ENCODE measurements at places on chromosomes 4 and X.
A peak's percentile ranks its signal among the peaks of the same experiment; 100 is the strongest.

- peak; percentile 83 for DNase-seq
Measured at GRCh38 chr4:76276813-76277212, 25.3 kb downstream of the FAM47E start.

DNA sequence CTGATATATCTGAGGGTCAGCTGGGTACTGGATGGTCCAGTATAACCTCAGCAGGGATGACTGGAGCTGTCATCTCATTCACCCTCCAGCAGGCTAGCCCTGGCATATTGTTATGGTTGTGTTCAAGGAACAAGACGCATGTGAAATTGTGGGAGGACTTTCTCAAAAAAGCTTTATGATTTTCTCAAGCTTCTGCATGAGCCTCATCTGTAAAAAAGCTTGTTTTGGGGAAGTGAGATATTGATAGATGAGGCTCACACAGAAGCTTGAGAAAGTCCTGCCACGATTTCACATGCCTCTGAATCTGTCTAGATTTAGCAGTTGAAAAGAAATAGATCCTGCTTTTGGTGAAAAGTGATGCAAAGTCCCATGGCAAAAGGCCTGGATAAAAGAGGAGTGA, 93.4 kb downstream of the SPCS3 start:
- no peak for DNase-seq

DNA sequence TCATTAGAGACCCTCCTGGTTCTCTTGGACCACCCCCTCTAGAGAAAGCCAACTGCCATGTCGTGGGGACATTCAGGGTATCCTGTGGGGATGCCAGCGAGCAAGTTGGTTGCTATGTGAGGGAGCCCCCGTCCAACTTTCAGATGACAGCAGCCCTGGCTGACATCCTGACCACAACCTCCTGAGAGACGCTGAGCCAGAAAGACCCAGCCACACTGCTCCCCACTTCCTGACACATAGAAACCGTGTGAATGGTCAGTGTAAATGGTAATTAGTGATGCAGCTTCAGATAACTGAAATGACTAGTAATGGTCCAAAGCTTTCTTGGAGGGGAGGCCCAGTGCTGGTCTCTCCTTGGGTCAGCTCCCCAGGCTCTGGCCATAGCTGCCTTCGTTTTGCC, 10.8 kb downstream of the CLCN4 start:
- peak; percentile 30 for DNase-seq

GRCh38 chr4:95761426-95761825, 78.5 kb upstream of the PDHA2 start:
- DNase-seq = peak; percentile 2

GRCh38 chr4:68228568-68228967, 16.9 kb downstream of the TMPRSS11B start:
- DNase-seq = no peak

GRCh38 chr4:88820698-88821415, 123.2 kb upstream of the NAP1L5 start:
- DNase-seq = no peak

GRCh38 chr4:106522839-106523238, 154.3 kb upstream of the GIMD1 start:
- no peak for DNase-seq

DNA sequence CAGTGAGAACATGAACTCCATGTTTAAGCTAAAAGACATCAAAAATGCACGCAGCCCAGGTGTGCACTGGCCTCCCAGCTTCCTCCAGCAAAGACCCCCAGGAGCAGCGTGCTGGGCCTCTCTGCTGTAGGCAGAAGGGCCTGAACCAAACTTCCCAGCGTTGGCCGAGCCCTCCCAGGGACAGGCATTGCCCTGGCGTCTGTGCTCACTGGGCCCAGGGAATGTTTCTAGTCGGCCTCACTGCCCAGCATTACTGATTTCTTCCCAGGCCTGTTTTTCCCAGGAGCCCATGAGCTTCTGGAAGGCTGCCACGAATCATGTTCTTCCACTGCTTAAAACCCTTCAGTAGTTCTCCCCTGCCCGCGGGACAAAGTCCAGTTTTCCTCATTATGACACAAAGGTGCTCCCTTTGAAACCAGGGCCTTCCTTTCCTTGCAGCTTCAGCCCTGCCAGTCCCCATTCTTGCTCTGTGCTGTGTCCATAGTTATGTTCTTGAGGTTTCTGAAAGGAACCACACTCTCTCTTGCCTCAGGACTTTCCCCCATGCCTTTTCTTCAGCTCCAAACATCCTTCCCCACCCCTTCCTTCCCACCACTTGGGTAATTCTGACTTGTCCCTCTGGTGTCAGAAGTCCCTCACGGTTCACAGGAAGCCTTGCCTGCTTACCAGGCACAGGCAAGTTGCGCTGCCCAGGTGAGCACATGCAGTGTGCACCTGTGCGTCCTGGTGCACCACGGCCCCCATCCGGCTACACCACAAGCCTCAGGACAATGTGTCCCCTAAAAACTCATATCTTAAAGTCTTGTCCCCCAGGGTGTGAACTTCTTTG, 93.4 kb upstream of the ENPP6 start:
- no peak for DNase-seq

DNA sequence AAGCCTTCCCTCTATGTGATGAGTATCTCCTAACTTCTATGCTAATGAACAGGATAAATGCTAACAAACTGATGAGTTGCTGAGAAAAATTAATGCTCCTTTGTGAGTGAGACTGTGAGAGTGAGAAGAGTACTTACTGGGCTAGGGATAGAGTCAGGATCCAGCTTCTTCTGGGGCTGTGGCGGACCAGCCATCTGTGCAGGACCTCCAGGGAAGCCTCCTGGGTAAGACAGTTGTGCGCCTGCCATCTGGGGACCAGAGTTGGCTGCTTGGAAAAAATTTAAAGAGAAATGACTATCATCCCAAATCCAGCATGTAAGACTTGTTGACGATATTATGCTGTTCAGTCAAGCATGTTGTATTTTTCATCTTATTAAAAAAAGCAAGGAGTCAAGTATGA, 21.0 kb downstream of the SEC24D start:
- no peak for DNase-seq

GRCh38 chr4:7021930-7022664, 21.1 kb upstream of the TADA2B start:
- no peak for DNase-seq

- DNase-seq = no peak
Measured at GRCh38 chrX:122835886-122836285, 348.2 kb upstream of the GRIA3 start.

DNA sequence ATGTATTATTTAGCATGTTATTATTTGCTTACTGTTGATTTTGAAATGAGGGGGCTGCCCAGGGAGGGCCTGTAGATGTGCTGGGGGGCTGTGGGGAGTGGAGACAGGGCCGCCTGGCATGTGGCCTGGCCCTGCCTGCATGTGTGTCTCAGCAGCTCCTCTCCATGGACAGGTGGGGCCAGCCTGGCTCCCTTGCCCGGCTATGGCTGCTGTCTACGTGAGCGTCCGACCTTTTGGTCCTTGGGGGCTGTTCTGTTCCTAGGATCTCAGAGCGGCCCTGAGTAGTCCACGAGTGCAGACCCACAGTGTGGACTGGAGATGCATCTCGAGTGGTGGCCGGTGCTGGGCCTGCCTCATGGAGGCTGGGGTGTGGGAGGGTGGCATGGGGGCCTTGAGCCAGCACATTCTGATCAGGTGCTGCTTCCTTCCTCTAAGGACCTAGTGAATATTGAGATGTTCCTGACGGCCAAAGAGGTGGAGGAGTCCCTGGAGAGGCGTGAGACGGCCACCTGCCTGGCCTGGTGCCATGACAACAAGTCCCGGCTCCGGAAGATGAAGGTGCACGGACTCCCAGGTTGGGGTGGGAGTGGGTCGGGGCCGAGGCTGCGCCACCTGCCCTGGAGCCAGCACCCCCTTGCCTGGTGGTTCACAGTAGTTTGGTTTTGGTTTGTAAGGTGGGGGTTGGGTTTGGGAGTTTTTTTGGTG, 24.9 kb upstream of the UVSSA start:
- no peak for DNase-seq

- no peak for DNase-seq
Measured at GRCh38 chr4:3217771-3218170, 31.2 kb upstream of the MSANTD1 start.

DNA sequence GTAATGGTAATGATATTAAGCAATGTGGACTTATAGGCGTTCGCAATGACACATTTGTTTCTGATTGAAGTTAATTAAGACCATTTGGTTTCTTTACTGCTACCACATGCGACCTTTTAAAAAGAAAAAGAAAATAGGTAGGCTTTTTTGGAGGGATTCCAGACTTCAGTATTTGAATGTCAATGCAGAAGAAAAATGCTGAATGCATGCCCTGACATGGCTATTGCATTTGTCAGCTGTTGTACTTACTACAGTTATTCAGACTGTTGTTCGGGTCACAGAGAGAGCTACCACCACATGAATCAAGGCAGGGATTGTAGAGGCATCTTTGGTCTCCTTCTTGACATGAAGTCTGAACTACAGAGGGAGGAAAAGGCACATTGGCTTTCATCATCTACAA, 163.7 kb downstream of the CORIN start:
- DNase-seq = no peak

- DNase-seq = peak; percentile 5
Measured at GRCh38 chr4:108240366-108240765, 71.6 kb upstream of the LEF1 start.

- peak; percentile 70 for DNase-seq
Measured at GRCh38 chr4:103786014-103786413, 66.2 kb upstream of the TACR3 start.

GRCh38 chr4:182288534-182288933, 45.3 kb downstream of the TENM3 start:
- DNase-seq = no peak

DNA sequence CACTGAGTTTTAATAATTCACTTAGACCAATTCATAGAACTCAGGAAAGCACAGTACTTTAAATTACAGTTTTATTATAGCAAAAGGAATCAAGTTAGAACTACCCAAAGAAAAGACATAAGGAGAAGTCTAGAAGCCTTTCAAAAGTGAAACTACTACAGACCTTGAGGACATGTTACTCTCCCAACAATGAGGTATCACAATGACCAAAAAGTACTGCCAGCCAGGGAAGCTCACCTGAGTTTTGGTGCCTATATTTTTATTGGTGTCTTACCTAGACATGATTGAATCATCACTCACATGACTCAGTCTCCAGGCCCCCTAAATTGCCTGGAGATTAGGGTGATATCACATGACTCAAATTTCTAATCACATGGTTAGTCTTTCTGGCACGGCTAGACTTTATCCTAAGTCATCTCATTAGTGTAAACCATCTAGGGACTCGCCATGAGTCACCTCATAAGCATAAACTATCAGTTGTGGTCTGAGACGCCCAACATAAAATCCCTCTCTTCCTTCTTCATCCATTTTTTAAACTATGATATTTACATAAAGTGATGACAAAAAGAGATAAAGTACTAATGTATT, 372.3 kb downstream of the TMA16 start:
- no peak for DNase-seq

DNA sequence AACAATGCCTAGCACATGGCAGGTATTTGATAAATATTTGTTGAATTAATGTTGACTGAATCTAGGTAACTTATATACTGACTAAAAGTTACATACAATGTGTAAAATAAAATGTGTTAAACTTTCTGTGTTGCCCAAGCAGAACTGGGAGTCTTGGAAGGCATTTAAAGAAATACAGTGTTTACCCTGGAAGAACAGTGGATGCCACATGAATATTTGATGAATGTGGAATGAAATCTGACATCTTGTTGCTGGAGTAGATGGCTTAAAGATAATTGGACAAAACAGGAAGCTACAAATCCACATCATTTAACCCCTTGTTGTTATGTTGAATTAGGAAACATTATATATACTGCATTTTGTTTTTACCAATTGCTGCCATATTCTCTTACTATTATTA, 39.9 kb upstream of the SCOC start:
- DNase-seq = no peak

GRCh38 chrX:14528629-14529289, 577 bp upstream of the GLRA2 start:
- DNase-seq = peak; percentile 55

- peak; percentile 8 for DNase-seq
Measured at GRCh38 chr4:136687118-136687517, 845.2 kb downstream of the PCDH18 start.

DNA sequence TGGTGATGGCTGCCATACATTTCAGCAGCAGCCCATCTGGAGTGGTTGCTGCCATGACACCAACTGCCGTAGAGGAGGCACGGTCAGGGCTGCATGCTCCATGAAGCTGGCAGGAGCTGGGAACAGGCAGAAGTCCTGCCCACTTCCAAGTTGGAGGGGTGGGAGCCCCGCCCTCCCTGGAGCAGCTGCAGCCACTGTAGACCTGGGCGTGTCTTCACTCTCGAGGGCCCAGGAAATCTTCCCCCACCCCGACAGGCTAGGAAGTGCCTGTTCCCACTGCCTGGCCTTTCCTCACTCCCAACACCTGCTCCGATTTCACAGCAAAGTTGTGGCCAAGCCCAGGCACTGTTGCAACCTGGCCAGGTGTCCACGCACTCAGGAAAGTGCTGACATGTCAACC, 42.3 kb downstream of the NALF2 start:
- DNase-seq = no peak

GRCh38 chr4:145939856-145940255, 1.2 kb upstream of the ZNF827 start:
- DNase-seq = no peak

- no peak for DNase-seq
Measured at GRCh38 chr4:30904588-30904987, 184.4 kb downstream of the PCDH7 start.

GRCh38 chrX:53135581-53135980, 41.6 kb downstream of the KANTR start:
- DNase-seq = no peak

DNA sequence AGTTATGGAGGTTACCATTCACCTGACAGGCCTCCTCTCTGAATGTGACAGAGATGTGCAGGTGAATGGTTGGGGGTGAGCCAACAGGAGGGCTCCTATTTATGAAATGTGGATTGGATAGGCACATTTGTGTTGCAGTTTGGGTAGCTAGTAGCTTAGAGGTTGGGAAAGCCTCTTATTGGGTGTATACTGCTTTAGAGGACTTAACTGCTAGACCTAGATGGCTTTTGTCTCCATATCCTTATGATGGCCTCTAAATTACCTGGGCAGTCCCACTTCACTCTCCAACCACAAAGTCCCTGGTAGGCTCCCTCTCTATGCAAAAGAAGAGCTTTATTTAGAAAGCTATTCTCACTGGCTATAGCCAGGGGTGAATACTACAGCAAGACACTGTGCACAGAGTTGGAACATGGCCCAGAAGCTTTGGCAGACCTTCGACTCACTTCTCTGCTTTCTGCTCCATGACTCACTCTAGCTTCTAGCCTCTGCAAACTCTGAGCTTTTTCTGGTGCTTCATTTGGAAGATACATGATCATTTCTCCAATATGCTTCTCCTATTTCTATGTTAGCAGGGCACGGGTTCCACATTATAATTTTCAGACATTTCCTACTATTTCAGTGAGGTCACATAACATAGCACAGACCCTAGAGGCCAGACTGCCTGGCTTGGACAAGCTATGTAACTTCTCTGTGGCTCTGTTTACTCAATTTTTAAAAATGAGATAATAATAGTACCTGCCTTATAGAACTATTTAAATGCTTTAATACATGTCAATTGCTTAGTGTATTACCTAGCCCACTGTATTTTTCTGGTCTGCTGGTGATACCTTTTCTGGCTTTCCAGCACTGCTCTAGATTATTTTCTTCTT, 6.0 kb upstream of the VGLL1 start:
- DNase-seq = no peak

All from NB4 (cell line).